ENCODE measurements at places on chromosomes 16 and 17.
A peak's percentile ranks its signal among the peaks of the same experiment; 100 is the strongest.

DNA sequence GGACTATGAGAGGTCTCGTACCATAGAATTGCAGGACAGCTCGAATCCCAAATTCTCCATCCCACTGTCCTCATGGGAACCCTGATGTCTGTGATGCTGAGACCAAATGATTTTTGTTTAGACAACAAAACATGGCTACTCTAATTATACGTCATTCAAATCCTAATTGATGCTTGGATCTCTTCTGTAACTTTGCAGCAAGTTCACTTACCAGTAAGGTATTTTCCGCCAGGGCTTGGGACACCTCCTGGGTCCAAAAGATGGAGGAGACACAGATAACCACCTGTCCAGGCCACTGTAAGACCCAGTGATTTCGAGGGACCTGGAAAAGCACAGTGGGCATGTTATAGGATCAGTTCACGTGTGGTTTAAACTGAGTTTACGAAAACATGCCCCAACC is 92.8 kb downstream of the DNAH3 start:
- DNase-seq: no peak

GRCh38 chr17:19265755-19266154 is 28.6 kb downstream of the EPN2 start:
- no peak for DNase-seq

DNA sequence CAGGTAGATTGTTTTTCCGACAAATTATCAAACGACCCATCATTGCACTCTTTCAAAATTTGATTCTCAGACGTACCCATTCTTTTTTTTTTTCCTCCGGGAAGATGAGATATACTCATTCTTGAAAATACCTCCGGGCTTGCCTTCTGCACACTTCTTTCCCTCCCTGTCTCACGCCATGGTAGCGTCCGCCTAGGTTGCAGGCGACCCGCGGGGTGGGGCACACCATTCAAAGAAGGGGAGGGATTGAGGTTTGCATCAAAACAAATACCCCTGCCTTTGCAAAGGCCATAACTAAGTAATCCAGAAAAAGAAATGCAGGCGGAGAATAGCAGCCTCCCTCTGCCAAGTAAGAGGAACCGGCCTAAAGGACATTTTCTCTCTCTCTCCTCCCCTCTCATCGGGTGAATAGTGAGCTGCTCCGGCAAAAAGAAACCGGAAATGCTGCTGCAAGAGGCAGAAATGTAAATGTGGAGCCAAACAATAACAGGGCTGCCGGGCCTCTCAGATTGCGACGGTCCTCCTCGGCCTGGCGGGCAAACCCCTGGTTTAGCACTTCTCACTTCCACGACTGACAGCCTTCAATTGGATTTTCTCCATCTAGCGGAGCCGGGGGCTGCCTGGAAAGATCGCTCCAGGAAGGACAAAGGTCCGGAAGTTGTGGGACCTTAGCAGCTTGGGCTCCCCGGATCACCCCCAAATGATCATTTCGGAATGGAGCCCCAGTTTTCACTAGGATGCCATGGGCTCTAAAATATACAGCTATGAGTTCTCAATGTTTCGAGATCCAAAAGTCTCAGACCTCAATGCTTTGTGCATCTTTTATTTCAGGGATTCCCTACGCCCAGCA is 843 bp downstream of the TP53 start:
- peak; percentile 82 for DNase-seq

GRCh38 chr17:10646392-10646990 is 10.6 kb downstream of the MYH3 start:
- peak; percentile 74 for DNase-seq

GRCh38 chr17:8287651-8288335 is 677 bp upstream of the RANGRF start:
- DNase-seq: no peak

DNA sequence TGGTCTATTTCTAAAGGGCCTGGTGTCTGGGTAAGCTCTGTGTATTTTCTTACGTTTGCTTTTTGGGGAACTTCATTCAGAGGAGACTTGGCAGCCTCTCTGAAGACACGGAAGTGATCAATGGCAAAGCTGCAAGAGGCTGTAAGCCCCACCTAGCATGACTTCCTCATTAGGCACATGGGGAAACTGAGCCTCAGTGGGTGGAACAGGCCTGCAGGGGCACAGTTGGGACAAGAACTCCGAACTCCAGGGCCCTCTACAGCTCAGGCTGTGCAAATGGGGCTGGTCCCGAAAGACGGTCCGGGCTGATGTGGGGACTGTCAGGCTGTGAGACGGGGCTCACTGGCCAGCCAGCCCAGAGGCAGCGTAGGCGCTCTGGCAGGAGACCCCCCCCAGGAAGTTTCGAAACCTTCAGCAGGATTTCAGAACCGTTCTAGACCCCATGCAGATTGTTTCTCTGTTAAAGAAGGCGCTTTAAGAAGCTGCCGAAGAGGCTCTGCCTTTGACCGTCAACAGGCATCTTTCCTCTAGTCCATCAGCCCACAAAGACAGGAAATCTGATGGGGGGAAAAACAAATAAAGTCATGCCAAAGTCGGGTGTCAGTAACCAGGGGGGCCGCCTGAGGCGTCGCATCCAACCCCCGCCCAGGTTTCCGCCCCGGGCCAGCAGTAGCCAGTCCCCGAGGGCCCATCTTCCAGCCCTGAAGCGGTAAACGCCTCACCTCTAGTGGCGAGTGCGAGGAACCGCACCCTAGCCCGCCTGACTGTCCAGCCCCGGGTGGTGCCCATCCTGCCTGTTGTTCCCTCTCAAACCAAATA is 79.8 kb upstream of the TBC1D3K start:
- DNase-seq: peak; percentile 60

DNA sequence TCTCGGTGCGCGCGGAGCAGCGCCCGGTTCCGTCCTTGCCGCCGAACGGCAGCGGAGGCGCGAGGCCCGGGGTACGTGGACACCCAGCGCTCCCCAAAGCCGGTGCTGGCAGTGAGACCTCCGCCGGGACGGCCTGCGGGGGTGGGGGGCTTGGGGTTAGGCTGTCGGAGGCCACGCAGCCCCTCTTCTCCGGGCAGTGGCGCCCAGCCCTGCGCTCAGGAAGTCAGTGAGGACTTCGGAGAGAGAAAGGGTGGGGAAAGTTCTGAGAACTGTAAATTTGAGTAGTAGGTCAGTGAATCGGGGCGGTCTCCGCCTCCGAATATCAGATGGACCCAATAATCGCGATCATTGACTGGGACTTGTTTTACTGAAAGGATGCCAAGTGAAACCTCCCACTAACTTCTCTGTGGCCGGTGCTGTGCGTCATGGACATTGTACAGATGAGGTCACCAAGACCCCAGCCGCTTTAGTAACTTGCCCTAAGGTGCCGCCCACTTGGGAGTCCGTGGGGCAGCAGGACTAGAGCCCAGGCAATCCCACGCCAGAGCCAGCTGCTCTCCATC is 468 bp downstream of the IL4R start:
- DNase-seq: peak; percentile 74

GRCh38 chr16:2926650-2926999 is 14.9 kb downstream of the FLYWCH1 start:
- DNase-seq: no peak

DNA sequence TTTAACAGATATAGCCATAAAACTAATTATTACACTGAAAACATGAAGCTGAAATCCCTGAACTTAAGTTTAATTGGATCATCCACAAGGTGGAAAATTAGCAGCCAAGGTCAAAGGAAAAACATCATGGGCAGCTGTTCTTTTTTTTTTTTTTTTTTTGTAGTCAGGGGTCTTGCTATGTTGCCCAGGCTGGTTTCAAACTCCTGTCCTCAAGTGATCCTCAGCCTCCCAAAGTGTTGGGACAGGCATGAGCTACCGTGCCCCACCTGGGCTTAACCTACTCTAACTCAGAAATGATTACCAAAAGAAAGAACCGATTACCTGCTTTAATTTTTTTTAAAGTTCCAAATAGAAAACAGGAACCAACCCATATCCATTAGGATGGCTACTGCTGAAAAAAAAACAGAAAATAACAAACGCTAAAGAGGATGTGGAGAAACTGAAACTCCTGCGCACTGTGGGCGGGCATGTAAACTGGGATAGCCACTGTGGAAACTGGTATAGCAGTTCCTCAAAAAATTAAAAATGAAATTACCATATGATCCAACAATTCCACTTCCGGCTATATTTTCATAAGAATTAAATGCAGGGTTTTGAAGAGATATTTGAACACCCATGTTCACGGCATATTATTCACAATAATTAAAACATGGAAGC is 8.6 kb downstream of the CMC2 start:
- no peak for DNase-seq

DNA sequence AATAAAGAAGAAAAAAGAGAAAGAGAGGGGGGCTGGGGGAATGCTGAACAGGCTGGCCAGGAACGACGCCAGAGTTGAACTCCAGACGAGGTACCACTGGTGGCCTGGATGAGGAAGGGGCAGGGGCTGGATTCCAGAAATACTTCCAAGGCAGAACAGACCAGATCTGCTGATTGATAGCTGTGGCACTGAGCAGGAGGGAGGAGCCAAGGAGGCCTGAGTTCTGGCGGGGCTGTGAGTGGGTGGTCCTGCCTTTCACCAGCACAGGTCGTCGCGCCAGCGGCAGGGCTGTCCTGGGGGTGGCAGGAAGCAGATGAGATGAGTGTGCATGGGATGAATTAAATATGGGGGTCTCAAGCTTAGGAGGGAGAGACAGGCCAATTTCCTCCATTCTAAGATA is 5.5 kb downstream of the CCDC42 start:
- no peak for DNase-seq

- DNase-seq: no peak
Measured at GRCh38 chr17:17153071-17153470, 53.1 kb downstream of the PLD6 start.

DNA sequence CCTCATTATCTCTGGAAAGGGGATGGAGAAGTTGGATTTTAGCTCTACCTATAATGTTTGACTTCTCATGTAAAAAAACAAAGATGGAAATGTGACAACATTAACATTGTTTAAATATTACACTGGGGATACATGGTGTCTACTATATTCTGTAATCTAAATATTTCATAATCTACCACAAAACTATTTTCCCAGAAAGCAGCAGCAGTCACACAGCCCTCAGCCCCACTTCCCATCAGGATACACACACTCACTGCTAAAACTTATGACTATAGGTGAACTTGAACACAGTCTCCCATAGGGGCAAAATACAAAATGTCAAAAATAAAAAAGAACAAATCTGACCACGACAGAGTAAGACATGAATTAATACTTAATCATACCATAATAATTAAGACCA is 95.7 kb downstream of the KANSL1 start:
- DNase-seq: no peak

- no peak for DNase-seq
Measured at GRCh38 chr17:60087882-60088669, 9.4 kb upstream of the HEATR6 start.

DNA sequence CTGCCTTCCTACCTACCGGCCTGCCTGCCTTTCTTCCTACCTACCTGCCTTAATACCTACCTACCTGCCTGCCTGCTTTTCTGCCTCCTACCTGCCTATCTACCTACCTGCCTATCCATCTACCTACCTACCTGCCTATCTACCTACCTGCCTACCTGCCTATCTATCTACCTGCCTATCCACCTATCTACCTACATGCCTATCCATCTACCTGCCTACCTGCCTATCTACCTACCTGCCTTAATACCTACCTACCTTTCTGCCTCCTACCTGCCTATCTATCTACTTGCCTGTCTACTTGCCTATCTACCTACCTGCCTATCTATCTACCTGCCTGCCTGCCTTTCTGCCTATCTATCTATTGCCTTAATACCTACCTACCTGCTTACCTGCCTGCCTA is 383.8 kb upstream of the PSMD7 start:
- DNase-seq: no peak

- DNase-seq: no peak
Measured at GRCh38 chr16:79395591-79395990, 204.9 kb downstream of the MAF start.

DNA sequence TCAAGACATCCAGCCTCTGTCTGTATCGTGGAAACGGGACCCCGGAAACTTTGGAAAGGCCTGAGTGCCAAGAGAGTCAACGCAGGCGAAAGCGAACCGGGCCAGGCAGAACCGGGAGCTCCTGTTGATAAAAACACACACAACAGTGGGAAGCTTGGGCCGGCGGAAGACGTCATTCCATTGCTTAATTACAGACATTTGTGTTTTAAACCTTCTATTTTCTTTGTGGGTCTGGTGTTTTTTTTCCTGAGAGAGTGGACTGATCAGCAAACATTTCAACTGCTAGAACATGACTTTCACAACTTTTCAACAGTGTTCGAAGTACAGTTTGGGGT is 878 bp upstream of the RNF157 start:
- DNase-seq: no peak

GRCh38 chr17:36939052-36939801 is 2.0 kb downstream of the LHX1 start:
- DNase-seq: no peak

DNA sequence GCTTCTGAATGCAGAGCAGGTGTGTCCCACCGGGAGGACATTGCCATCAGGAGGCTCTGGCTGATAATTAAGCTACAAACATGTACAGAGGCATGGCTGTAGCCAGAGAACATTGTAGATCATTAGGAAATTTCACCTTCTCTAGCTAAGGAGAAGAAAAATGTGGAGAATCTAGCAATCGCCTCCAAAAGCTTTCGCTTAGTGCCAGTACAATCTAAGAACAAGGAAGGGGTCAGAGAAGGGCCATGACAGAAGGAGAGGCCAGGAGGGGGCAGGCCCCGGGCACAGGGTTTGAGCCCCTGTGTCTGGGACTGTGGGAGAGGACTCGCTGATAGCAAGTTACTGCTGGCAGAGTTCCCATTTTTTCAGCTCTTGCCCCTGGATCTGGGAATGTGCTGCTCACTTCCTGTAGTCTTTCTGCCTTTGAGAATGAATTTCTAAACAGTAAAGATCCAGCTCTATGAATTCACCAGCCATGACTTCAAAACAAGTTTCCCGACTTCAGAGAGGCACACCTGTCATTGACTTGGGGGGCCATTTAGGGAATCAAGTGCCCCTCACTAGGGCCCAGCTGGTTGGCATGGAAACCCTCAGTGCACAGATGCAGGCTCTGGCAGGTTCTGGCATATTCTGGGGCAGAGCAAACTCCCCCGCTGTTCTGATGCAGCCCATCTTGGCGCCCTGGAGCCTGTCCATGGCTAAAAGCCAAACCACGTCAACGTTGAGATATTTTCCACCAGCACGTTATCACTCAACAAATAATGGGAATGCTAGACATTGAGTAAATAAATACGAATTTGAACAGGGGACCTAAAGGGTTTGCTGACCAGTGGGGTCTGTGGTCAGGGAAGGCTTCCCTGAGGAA is 59.5 kb upstream of the CACNG4 start:
- DNase-seq: no peak

GRCh38 chr16:81657224-81657623 is 121.9 kb upstream of the PLCG2 start:
- no peak for DNase-seq

GRCh38 chr17:58452738-58453137 is 35.4 kb upstream of the RNF43 start:
- no peak for DNase-seq
